ENCODE measurements at places on chromosomes 4 and X.

DNA sequence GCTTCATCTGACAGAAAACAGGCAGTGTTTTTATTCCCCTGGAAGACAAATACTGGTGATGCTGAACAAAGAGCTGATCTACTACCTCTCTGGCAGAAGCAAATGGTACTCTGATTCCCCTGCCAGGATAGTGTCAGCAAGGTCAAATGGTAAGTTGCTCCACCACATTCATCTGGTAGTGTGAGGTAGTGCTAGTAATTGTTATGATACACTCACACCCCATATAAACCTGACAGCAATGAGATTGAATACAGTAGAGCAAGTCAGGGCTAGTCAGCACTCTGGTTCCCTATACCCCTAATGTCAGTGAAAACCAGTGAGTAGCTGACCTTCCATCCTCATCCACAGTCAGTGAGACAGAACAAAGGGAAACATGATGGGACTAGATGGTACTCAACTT is 3.4 kb upstream of the SPIN4 start:
- DNase-seq, result no peak

DNA sequence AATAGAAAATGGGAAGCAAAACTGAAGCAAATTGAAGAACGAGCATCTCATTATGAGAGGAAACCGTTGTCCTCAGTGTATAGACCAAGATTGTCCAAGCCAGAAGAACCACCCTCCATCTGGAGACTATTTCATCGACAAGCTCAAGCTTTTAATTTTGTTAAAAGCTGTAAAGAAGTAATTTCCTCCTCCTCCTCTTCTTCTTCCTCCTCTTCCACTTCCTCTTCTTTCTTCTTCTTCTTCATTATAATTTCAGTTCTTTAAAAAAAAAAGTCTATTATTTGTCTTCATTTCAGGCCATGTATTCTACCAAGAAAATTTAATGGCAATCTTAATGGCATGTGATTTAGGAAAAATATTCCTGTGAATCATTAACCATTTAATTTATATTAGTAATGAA is 7.6 kb downstream of the PRIMPOL start:
- no peak for DNase-seq

GRCh38 chr4:8710416-8710815 is 117.9 kb downstream of the CPZ start:
- DNase-seq, result peak; percentile 11

DNA sequence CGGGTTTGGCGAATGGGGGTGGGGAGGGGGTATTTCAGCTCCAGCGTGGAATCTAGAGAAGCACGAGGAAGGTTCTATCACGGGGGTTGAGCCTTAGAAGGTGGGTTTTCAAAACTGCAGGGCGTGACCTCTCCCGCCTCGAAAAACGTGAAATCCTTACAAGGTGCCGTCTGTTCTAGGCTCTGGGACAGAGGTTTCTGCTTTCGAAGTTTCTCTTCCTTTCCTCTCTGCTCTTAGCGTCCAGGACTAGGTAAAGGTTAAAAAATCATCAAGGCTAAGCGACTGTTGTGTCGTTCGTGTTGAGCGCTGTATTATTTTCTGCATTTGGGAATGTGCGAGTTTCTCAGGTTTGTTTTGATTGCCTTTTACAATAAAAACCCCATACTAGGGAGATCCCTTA is 1.1 kb downstream of the FHL1 start:
- no peak for DNase-seq

- DNase-seq, result no peak
Observed at GRCh38 chr4:38704622-38705154, 40.7 kb downstream of the KLF3 start.

- no peak for DNase-seq
Observed at GRCh38 chr4:110532901-110533589, 57.1 kb downstream of the ENPEP start.

DNA sequence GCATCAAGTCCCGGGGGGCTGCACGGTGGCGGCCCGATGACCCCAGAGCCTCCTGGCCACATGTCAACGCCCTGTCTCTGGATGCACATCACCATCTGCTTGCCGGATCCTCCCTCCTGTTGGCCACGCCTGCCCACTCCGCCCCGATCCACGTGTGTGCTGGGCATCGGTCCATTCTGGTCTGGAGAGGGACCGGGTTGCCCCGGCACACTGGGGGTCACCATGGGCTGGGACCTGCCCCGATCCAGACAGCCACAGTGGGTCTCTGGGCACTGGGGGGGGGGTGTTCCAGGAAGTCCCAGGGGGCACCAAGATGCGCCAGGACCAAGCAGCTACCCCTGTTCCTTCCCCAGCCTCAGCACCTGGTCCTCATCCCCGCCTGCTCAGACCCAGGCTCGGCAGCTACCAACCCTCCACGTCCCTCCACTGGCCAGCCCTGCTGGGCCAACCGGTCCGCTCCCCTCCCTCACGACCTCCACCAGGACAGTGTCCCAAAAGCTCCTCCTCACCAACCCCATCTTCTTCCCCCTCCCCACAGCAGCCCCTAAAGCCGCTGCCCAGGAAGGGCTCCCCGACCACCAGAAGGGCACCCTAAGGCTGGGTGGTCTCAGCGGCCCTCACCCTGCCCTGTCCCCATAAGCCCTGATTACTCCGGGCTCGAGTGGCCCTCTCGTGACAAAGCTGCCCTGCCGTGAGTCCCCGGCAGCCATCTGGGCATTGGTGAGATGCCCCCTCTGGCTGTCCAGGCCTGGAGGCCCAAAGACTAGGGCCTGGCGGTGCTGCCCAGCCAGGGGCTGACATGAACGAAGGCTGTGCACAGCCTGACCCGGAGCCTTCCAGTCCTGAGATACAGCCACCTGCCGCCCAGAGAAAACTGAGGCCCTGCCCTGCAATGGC is 4.6 kb downstream of the CTBP1 start:
- DNase-seq, result peak; percentile 6

- no peak for DNase-seq
Observed at GRCh38 chr4:167282171-167282864, 48.0 kb upstream of the SPOCK3 start.

DNA sequence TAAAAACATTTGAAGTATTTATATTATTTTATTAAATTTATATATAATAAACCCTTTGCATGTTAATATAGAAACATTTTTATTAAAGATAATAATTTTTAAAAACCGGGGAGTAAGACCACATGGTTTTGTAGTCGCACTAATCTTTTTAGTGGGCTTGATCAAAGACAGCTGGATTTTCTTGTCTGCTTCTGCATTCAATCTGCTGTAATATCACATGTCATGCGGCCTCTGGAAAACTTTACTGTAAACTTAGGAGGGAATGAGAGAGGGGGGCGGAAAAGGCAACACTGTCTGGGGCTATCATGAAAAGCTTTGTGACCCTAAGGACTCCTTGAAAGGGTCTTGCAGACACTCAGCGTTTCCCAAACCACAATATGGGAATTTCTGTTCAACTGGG is 62.8 kb upstream of the NLGN4X start:
- DNase-seq, result peak; percentile 36

- DNase-seq, result no peak
Observed at GRCh38 chr4:139978692-139979091, 175.3 kb downstream of the MAML3 start.

DNA sequence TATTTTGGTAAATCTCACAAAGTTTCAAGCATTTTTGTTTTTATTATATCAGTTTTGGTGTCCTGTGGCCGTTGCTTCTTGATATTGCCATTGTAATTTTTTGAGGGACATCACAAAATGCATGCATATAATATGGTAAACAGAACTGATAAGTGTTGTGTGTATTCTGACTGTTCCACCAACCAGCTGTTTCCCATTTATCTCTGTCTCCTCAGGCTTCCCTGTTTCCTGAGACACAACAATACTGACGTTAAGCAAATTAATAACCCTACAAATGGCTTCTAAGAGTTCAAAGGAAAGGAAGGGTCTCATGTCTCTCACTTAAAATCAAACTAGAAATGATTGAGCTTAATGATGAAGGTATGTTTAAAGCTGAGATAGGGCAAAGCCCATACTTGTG is 40.0 kb downstream of the UGT2B10 start:
- DNase-seq, result no peak

- DNase-seq, result no peak
Observed at GRCh38 chr4:6782846-6783110, 251 bp downstream of the KIAA0232 start.

GRCh38 chr4:96012687-96013086 is 172.8 kb downstream of the PDHA2 start:
- DNase-seq, result no peak
